NCI-H526 (cell line): ENCODE measurements at places on chromosomes 1 and 21.

GRCh38 chr21:42554251-42554961 is 40.8 kb downstream of the SLC37A1 start:
- DNase-seq: no peak

DNA sequence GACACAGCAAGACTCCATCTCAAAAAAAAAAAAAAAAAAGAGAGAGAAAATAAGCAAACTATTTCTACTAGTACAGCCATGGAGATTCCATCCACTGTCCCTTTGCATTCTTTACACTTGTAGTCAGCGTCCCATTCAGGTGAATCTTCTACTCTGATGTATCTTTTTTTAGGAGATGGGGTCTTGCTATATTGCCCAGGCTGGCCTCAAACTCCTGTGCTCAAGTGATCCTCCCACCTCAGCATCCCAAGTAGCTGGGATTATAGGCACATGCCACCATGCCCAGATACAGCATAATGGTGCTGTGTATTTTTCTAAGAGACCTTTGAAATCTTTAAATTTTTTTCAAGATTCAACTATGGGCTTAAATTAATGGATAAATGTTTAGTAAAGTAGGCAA is 8.1 kb upstream of the CENPL start:
- DNase-seq: no peak

DNA sequence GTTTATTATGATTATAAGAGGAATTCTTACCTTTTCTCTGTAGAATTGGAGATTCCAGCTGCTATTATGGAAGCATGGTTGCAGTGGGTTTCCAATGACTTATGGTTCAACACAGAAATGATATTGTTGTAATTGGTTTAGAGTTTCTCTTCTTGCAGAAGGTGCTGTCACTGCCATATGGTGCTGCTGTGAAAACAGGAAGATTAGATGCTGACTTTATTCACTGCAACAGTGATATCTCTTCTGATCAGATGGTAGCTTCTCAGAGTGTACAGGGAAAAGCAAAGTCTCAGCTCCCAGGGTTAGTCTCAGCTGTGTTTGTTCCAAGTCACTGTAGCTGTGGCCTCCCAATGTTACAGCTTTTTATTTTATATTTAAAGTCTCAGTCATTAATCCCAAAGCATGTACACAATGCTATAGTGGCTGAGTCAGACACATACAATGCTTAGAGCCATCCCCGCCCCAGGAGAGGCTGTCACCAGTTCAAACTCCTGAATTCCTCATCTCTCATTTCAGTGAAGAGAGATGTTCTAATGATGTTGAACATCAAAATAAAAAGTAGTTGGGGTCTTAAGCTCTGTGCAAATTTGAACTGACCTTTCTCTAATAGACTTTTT is 42.7 kb upstream of the RGS2 start:
- DNase-seq: no peak

GRCh38 chr1:234999513-234999940 is 129.1 kb downstream of the TOMM20 start:
- DNase-seq: no peak

DNA sequence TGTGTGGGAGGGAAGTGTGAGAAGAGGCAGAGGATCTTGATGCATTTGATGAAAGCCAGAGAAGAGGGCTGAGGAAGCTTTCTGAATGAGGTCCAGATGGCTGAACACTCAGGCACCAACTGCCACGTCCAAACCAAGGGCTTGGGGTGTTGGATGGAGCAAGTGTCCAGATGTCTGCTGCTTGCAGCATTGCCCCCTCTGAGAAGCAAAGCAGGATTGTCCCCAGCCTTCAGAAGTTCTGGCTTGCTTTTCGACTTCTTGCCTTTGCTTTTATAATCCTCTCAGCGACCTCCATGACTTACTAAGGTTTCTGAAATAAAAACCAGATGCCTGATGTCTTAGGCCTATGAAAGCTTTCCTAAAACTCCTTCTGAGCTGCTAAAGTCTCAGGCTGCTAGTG is 182.5 kb downstream of the HUNK start:
- DNase-seq: no peak

DNA sequence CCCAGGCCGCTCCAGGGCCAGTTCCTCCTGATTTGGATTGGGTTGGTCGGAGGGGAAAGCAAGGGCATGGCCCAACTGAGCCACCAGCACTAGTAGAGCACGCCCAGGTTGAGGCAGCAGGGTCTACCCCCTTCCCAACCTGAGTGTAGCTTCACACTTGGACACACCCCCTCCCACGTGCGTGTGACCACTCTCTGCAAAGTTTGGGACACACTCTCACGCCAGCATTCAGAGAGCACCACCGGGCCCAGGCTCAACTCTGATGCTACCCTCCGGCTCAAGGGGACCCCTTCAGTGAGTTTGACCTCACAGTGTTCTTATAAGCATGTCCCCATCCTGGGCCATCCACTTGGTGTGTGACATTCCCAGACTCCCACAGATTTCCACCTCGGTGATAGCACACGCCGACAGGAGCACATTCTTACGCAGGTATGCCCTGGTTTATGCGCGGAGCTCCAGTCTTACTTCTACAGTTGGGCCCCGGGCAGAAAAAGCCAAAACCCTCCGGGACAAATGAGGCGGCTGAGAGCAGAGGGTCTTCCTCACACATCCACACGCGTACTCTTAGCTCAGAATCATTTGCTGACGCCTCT is 3.0 kb upstream of the DMRTA2 start:
- no peak for DNase-seq

- DNase-seq: no peak
Observed at GRCh38 chr1:82299656-82300055, 498.9 kb downstream of the ADGRL2 start.
